ENCODE measurements at places on chromosomes 3 and 15.

- DNase-seq, result no peak
Observed at GRCh38 chr15:69400850-69401249, 13.3 kb upstream of the KIF23 start.

GRCh38 chr15:91021516-91022074 is 799 bp downstream of the VPS33B start:
- DNase-seq, result peak; percentile 10

GRCh38 chr3:181009225-181009624 is 19.7 kb upstream of the DNAJC19 start:
- no peak for DNase-seq

- no peak for DNase-seq
Observed at GRCh38 chr15:79775821-79776220, 121.0 kb downstream of the MTHFS start.

GRCh38 chr15:66180531-66181097 is 72.9 kb downstream of the MEGF11 start:
- no peak for DNase-seq

GRCh38 chr3:125219261-125219701 is 6.7 kb upstream of the SLC12A8 start:
- DNase-seq, result no peak

GRCh38 chr3:43531835-43532234 is 90.0 kb downstream of the ANO10 start:
- DNase-seq, result no peak

DNA sequence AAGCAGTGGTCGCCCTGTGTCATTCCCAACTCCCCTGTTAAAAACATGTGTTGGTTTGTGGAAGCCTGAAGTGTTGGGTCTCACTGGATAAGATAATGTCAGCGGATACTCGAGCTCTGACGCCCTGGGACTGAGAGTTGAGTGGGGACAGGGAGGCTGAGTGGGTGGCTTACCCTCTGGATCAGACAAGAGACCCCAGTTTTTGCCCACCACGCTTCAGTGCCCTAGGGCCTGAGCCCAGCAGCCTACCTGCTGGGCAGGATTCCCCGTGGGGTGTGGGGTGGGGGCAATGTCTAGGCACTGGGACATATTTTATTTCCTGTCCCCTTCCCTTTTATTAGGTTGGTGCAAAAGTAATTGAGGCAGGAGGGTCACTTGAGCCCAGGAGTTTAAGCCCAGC is 75.0 kb downstream of the SMAD6 start:
- no peak for DNase-seq

GRCh38 chr15:70276401-70276800 is 178.7 kb upstream of the TLE3 start:
- DNase-seq, result no peak

DNA sequence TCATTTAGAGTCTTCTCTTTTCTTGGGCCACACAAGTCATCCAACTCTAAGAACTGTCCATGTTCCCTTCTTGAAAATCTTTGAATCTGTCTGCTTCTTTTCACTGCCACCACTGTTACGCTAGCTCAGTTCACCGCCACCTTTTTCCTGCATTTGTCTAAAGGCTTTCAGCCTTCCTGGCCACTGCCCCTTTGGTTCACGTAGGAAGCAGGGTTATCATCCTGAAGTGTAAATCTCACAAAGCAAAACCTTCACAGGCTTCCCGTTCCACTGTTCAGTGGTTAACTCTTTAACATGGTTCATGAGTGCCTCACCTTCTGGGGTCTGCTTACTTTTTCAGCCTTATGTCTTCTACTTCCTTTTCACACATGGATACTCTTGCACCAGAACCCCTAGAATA is 26.3 kb upstream of the CCDC39 start:
- DNase-seq, result no peak

DNA sequence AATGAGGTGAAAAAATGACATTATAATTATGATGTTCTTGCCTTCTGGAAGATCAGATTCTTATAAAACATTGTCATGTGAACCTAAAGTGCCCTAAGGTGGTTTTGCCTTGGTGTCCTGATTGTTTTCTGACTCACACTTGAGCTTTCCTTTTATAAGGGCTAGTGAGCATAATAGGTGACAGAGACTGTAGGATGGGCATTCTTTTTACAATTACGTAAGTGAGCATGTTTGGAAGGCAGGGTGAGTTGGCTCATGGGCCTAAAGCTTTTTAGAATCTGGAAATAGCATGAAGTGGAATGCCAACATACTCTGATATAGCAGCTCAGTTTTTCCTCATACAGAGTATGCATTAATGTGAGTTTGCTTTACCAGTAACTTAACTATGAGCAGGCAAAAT is 41.2 kb downstream of the CRYBG3 start:
- DNase-seq, result no peak

GRCh38 chr3:150737874-150738679 is 24.9 kb downstream of the SIAH2 start:
- DNase-seq, result no peak
